ENCODE measurements at places on chromosomes 16 and 17.

GRCh38 chr16:4767872-4768548, 1.0 kb upstream of the ZNF500 start:
- no peak for DNase-seq

DNA sequence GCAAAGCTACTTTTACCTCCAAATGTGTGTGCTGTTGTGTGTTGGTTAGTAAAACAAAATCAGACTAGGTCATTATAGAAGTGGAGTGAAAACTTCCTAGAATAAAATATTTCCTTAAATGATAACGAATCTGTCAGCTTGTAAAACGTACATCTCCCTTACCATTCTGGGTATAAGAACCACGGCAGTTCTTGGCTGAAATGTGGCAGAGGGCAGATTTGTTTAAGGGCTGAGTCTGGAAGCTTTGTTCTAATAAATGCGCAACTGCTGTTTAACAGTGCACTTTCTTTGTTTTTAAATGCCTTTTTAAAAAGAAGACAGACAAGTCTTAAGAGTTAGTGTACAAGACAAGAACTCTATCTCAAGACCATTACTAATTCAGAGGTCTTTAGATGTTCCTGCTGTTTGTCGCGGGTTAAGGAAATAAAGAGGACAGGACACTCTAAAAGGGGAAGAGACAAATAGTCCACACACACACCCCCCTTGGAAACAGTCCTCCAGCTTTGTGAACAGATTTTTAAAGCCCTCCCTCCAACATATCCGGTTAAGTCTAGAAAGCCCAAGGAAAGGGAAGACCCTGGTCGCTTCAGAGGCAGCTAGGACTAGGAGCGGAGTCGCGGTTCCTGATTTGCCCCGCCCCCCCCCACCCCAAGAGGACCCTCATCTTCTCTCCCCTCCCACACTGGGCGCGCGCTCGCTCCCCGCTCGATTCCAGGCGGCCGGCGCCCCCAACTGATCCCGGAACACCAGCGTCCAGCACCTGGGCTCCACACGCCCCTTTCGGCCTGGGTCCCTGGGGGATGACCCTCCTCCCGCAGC, 658 bp downstream of the SYNRG start:
- DNase-seq: peak; percentile 33

- DNase-seq: peak; percentile 50
Measured at GRCh38 chr17:47789611-47790561, 31.7 kb downstream of the OSBPL7 start.

- DNase-seq: no peak
Measured at GRCh38 chr16:19460397-19460796, 42.7 kb downstream of the TMC5 start.

DNA sequence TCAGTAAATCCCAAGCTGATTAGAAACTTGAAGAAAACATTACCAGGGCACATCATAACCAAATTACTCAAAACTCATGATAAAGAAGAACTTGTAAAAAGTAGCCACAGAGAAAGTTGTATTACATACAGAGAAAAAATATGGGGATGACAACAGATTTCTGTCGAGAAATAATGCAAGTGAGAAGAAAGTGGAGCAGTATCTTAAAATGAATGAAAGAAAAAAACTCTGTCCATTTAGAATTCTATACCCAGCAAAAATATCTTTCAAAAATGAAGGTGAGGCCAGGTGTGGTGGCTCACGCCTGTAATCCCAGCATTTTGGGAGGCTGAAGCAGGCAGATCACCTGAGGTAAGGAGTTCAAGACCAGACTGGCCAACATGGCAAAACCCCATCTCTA, 165.9 kb downstream of the PARN start:
- DNase-seq: no peak

DNA sequence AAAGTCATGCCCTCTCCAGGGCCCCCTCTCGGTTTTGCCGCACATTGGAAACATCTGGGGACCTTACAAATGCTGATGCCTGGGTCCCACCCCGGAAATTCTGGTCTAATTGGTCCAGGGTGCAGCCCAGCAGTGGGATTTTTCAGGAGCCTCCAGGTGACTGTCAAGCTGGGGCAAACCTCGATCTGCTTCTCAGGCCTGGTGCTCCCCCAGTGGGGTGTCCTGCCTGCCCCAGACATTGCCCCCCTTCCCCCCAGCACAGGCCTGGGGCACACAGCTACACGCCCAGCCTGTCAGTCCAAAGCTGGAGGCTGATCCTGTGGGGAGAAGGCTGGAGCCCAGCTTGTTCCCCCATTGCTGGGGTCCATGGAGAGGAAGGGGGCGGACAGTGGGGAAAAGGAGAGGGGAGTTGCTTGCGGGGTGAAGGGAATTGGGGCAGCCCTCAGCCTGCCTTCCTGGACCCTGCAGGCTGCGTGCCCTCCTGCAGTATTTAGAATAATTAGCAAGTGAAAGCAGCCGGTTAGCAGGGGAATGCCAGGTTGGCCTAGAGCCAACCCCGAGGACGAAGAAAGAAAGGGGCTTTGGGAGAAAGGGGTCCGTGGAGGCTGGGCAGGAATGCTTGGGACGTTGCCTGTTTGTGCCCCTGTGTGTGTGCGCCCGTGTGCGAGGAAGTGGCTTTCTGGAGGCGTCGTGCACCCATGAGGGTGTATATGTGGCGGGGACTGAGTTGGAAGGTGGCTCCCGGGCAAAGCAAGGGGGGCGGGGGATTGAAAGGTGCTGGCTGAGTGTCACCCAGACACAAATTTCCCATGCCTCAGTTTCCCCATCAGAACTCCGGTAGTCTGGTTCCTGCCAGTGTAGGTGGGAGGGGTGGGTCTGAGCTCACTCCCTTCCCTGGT, 5.9 kb downstream of the FOXJ1 start:
- DNase-seq: no peak
